ENCODE measurements at places on chromosomes 1 and 21.

GRCh38 chr1:184533049-184533448, 146.2 kb downstream of the C1orf21 start:
- no peak for DNase-seq

DNA sequence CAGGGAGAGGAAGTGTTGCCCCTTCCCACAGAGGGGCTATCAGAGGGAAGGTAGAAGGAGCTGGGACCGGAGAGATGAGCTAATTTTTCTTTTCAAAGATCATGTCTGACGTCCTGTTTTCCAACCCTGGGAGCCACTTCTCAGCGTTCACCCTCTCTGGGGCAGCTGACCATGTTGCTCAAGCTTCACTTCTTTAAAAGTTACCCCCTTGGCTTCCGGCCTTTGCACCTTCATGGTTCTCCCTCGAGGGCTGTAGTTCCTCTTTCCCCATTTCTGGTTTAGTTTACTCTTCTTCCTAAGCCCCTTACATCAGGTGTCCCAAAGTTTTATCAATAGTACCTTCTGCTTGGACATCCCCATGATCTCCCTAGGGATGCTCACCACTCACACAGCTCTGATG, 23.8 kb upstream of the CSF1 start:
- DNase-seq: no peak

- DNase-seq: no peak
These were observed 66.5 kb downstream of the FCRL5 start for GRCh38 chr1:157485793-157486192.

GRCh38 chr1:173270243-173270642, 63.1 kb upstream of the TNFSF4 start:
- DNase-seq: no peak

- DNase-seq: no peak
These were observed 17.8 kb upstream of the EPHA2 start for GRCh38 chr1:16173447-16174260.

GRCh38 chr1:15158506-15159165, 5.1 kb downstream of the TMEM51 start:
- no peak for DNase-seq

DNA sequence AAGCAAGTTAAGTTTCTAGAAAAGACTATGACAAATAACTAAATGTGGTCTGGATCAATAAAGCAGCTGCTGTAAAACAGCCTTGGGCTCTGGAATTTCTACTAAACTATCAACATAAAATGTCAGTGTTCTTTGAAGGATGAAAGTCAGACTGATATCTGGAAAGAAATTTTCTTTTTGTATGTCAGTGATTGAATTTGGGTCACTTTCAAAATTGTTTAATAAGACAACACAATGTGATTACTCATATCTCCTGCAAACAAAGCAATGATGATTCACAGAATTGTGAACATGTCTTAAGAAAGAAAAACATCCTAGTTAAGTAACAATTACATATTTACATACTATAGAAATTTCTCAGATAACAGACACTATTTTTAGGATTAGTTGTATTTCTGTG, 826.4 kb downstream of the PLA2G4A start:
- DNase-seq: no peak

GRCh38 chr1:231534703-231535159, 6.3 kb downstream of the TSNAX start:
- DNase-seq: peak; percentile 77

- no peak for DNase-seq
These were observed 98.4 kb downstream of the EDEM3 start for GRCh38 chr1:184656221-184656620.

DNA sequence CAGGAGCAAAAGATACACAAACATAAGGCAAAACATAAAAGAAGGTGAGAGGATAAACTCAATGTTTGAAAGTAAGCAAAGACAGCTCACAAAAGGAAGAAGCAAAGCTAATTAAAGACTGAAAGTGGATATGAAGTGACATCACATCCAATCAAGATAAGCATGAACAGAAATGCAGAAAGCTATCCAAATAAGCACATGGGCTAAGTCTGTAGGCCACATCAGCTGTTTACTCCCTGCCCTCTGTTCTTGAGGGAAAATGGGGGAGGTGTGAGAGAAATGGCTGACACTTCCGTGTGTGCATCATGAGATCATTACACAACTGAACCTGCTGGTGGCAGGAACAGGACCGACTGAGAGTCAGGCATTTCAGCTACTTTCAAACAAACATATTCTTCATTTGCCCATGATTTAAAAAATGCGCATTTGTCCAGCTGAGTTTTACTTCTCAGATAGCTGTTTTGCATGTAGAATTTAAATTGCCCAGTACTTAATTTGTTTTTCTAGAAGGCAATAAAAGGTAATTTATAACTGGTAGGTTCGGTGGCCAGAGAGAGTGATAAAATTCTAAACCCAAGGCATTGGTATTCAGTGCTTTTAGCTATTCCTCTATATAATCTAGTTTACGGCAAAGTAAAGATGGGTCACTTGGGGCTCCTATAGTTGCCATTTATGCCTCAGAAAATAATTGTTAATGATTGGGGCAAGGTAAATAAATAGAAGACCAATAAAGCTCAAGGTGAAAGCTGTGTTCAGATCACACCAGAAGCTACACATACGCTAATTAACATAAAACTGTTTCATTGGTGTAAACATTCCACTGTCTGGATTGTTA, 27.2 kb upstream of the MAN1A2 start:
- no peak for DNase-seq

DNA sequence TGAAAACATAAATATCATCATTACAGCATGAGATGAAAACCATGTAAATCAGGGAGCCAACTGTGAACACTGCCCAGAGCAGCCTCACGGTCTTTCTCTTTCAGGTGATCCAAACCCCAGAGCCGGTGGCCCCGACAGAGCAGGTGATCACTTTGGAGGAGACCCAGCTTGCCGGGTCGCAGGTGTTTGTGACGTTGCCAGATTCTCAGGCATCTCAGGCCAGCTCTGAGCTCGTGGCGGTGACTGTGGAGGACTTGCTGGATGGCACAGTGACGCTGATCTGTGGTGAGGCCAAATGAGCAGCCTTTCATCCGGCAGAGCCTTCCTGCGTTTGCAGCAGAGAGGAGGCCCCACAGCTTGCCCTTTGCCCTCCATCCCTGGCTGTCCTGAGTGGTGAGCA, 37.2 kb upstream of the EPHA8 start:
- DNase-seq: no peak

DNA sequence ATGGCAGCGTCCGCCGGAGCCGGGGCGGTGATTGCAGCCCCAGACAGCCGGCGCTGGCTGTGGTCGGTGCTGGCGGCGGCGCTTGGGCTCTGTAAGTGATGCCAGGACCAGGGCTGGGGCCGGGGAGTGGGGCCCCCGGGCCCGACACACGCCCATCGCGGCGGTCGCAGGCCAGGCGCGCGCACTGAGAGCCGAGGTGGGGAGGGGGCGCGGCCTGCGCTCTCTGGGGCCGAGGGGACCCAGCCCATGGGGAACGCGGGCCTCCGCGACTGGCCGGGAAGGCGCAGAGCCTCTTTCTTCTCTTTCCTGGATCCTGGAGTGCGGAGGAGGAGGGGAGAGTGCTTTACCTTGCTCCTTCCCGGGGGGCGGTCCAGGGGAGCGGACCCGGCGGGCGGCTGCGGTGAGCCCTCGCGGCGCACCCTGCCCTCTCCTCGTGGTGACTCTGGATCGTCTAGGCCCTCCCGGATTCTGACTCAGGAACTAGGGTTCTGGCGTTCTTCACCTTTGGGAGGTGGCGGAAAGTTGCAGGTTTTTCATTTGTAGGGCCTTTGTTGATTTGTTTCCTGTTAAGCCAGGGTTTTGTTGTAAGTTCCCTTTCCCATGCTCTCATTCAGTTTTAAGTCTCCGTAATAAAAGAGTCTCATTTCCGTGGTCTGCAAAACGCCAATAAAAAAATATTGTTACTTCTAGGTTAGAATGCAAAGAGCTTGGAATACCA, 529 bp downstream of the MPZL1 start:
- peak; percentile 36 for DNase-seq

GRCh38 chr1:29984862-29985605, 738.4 kb downstream of the MATN1 start:
- DNase-seq: no peak

- no peak for DNase-seq
These were observed 15.6 kb downstream of the PAX7 start for GRCh38 chr1:18646091-18646785.

GRCh38 chr21:45016031-45016405, 58.4 kb upstream of the ADARB1 start:
- no peak for DNase-seq

- DNase-seq: no peak
These were observed 1.7 kb downstream of the SLC19A1 start for GRCh38 chr21:45540601-45540970.

- no peak for DNase-seq
These were observed 10.6 kb downstream of the GALNT2 start for GRCh38 chr1:230077436-230078213.

- DNase-seq: no peak
These were observed 174.9 kb downstream of the ETS2 start for GRCh38 chr21:38980416-38981313.

DNA sequence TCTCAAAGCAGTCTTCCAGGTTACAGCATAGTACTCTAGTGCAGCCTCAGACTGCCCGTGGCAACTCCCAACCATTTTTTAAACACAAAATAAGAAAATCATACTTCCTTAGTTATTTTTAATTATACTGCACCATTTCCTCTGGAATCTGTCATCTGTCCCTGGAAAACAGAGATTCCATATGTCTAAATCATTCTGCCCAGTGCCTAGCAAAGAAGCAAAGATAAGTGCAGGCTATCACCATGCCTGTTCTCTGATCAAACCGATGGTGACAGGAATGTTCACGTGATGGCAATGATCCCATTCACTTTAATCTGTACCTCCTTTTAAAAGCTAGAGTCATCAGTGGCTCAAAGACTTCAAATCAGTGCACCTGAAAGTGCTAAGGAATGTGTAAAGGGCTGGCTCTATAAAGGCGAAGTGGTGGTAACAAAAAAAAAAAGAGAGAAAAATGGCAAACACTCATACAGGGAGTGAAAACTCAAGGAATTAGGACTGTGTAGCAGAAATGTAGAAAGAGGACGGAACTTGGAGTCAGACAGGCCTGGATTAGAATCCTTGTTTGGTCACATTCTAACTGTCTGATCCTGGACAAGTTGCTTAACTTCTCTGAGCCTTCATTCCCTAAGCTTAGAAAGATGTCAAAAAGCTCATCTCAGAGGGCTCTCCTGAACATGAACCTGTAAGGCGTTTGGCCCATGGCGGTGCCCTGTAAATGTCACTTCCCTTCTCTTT, 9.9 kb upstream of the CCN1 start:
- DNase-seq: no peak

DNA sequence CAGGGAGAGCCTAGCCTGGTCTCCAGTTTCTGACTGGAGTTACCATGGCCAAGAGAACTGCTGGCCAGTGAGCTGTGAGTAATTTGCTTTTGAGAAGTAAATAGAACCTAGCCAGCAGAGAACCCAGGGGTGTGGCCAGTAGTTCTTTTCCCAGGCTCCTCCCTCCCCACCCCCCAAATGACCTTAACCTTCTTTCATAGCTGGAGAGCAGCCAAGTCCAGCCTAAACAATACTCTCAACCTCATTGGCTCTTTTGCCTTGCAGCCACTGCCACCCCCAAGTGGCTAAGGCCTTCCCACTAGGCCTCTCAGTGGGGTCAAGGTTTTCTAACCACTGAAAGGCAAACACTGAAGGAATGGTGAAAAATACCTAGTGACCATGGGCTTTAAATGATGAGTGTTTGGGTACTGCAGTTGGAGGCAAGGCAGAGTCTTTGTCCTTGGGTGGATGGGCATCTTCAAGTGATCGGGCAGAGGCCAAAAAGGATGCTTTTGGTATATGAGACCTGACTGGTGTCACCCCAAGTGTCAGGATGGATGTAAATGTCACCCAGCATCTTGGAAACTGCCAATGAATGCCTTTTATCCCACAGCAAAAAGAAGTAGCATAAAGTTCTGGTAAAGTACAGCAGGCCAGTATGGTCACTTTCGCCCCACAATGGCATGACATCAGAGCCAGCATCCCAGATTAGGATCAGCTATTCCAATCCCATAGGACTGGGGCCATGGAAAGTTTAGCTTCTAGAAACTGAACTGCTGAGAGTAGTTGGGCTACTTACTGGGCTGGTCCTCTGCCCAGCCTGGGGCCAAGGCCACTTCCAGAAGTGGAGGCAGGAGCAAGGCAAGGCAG, 3.5 kb upstream of the PIGV start:
- peak; percentile 14 for DNase-seq

Data from NCI-H2171 treated with DMSO at 0.1 percent for 48 hours (cell line).